ENCODE measurements at places on chromosomes 11 and 22. TPM values are rescaled to one million over a fixed set of nuclear protein-coding genes. Genes with fewer than 3 reads are reported as not detected.

DNA sequence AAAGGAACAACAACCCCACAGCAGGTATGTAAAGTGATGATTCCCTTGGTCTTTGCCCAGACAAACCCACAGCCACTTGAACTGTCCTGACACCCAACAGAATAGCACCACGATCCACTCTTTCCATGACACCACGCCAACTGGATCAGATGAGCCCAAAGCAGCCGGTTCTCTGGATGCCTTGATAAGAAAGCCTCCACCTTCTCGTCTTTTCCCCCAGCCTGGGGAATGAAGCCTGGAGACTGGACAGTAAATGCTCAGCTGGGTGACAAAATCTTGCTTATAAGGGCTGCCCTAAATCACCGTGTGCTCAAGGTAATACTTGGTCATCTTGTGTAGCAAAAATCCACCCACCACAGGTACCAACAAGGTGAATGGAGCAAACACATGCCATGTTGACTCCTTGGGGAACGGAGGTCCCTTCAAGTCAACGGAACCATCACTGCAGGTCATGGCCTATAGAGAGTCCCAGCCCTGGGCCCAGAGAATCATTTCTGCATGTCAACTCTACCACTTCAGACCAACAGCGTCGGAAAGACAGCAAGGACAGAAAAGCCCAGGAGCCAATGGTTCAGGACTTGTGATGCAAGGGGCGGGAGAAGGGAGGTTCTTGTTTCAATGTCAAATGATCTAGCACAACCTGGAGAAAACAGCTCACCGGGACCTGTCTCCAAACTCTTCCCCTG, 2.2 kb upstream of the MYO18B start:
- H3K4me3 ChIP-seq: no peak overlapping the region
- DNase-seq: no peak
- no peaks in the 10 kb centered on the region for H3K27me3 ChIP-seq

GRCh38 chr22:44002997-44003396, 21.1 kb upstream of the PARVB start:
- H3K27me3 ChIP-seq: no peaks in the 10 kb centered on the region
- DNase-seq: no peak
- no peak overlapping the region for H3K27ac ChIP-seq
- H3K36me3 ChIP-seq: no peaks in the 10 kb centered on the region
- H3K4me1 ChIP-seq: no peaks in the 10 kb centered on the region

- no peaks in the 10 kb centered on the region for H3K4me1 ChIP-seq
- no peaks in the 10 kb centered on the region for H3K36me3 ChIP-seq
- H3K27ac ChIP-seq: no peak overlapping the region
These were observed 41.3 kb downstream of the NEU3 start for GRCh38 chr11:75029836-75030631.

DNA sequence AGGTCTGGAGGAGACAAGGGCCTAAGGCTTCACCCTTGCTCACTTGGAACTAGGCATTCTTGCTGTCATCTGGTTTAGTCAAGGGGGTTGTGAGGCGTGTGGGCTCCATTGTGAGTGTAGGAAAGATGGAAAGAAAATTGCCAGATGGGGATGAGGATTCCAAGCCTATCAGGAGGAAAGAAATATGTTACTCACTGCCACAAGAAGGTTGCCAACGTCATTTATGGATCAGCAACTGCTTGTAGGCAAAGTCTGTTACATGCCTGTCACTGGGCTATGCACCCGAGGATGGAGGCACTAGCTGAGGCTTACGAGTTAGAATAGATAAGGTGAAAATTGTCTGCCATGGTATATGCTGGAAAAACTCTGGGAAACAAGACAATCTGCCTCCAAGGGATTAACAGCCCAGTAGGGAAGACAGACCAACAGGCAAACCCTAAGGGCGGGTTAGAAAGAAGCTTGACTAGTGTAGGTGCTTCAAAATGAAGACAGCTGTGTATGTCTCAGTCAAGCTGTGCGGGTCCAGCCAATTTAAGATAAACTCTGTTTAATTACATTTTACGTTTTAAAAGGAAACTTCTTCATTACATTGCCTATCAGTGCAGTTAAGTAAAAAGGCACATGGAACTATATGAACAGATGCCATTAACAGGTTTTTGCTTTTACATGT, 47.4 kb downstream of the SNX19 start:
- no peaks in the 10 kb centered on the region for H3K27me3 ChIP-seq
- no peak overlapping the region for H3K27ac ChIP-seq
- H3K4me3 ChIP-seq: no peak overlapping the region
- no peak for DNase-seq
- no peaks in the 10 kb centered on the region for H3K4me1 ChIP-seq

Gene TCN1
- total RNA-seq: not detected

Gene MLC1
- total RNA-seq: not detected

Gene RASGRP2
- 34.4 TPM for total RNA-seq
